GM13977 (cell line): ENCODE measurements at places on chromosomes 4 and X.

GRCh38 chr4:177555007-177555574 is 112.9 kb upstream of the AGA start:
- DNase-seq = peak; percentile 58

DNA sequence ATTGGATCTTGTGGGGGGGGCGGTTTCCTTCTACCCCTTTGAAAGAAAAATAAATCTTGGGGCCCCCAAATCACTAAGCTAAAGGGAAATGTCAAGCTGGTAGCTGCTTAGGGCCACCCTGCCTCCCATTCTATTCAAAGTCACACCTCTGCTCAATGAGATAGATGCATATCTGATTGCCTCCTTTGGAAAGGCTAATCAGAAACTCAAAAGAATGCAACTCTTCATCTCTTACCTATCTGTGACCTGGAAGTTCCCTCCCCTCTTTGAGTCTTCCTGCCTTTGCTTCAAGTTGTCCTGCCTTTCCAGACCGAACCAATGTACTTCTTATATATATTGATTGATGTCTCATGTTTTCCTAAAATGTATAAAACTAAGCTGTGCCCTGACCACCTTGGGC is 7.0 kb downstream of the C4orf51 start:
- DNase-seq = no peak

GRCh38 chrX:2498781-2499302 is 1.9 kb downstream of the DHRSX start:
- DNase-seq = peak; percentile 31

DNA sequence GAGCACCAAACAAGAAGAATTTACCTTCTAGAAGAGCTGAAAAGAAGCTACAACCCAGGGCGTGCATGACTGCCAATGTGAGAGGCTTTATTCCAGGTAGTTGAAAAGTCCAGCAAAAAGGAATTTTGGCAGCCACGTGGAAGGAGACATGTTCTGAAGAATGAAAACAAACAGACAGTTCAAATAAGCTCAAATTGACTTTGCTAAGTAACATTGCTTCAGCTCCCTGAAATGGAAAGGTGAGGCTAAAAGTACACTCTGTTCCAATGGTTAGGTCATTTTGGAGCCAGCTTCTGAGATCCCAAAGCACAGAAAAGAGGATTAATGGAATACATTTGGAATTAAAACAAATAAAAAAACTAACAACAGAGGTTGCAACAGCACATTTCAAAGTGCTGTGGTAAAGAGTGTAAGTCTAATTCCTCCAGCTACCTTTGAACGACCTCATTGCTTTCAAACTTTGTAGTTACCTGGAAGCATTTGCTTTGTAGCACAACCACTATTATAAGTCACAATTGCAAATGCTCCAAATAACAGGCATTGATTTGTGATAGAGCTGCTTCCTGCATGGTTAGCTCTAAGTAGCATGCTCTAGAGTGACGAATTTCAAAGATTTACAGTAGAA is 405.3 kb upstream of the EDA2R start:
- no peak for DNase-seq

- no peak for DNase-seq
These were observed 76.4 kb upstream of the HELT start for GRCh38 chr4:184941671-184942418.

GRCh38 chr4:7787067-7787466 is 152.6 kb downstream of the AFAP1 start:
- no peak for DNase-seq

- peak; percentile 54 for DNase-seq
These were observed 66.0 kb downstream of the UBE2K start for GRCh38 chr4:39763714-39764572.

DNA sequence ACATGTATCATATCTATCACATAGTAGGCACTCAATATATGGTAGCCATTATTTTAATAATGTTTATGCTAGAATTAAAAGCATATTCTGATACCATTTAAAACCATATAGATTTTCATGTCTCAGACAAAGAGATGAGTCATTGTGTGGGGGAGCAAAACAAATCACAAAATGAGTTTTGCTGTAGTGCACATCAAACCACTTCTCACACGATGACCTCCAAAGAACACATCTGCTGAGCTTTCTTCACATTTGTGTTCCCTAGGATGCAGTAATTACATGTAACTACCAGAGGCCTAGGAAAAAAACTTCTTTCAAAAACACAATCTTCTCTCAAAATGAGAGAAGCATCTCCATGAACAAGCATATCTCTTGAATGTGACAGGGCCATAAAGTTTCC is 56.1 kb upstream of the BRS3 start:
- DNase-seq = no peak

GRCh38 chr4:38470735-38471262 is 193.2 kb upstream of the KLF3 start:
- no peak for DNase-seq

DNA sequence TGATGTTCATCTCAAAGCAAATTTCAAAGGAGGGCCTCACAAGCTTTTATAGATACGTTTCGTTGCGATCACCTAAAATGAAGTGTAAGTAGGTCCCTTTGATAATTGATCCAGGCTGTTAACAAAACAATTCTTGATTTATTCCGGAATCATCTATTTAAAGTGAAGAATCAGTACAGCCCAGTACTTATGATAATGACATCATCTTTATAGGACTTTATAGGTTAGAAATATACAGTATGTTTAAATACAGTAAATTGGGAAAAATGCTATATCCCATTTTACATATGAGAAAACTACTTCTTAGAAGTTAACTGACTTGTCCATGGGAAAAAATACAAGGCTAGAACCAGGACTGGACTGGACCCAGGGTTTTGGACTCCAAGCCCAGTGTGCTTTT is 3.7 kb downstream of the PTCHD1 start:
- DNase-seq = no peak

- peak; percentile 3 for DNase-seq
These were observed 72.1 kb upstream of the ETNPPL start for GRCh38 chr4:108834835-108835384.

- DNase-seq = peak; percentile 14
These were observed 35.7 kb upstream of the INTS6L start for GRCh38 chrX:135484641-135485289.

DNA sequence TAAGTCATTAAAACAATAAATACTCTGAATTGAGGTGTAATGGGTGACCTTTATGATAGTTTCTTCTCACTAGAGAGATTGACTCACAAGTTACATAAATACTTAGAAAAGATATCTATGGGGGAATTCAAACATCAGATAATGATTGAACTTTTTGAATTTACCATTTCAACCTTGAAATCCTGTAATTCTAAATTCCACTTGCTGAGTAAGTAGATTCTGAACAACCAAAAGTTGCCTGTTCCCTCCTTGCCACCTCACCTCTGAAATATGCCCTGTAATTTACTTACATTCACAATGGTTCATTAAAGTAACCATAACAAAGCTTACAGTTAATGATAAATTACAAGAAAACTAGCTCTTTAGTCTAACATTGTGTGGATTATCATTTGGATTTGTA is 43.3 kb upstream of the SLC39A8 start:
- DNase-seq = no peak

DNA sequence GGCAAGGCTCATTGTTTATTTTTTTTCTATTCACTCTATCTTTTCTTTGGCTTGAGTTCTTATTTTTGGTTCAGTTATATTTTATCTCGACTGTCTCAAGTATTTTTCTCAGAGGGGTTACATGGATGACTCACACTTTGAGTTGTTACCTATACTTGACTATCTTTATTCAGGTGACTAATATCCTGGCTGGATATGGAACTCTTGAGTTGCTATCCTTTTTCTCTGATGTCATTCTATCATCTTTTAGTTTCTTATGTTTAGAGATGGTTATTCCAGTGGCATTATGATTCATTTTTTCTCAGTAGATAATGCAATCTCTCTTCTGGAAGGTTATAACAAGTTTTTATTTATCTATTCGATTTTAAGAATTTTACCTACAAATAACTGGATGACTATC is 117.9 kb downstream of the COX18 start:
- DNase-seq = no peak

GRCh38 chrX:7024850-7025249 is 122.7 kb upstream of the STS start:
- DNase-seq = no peak

DNA sequence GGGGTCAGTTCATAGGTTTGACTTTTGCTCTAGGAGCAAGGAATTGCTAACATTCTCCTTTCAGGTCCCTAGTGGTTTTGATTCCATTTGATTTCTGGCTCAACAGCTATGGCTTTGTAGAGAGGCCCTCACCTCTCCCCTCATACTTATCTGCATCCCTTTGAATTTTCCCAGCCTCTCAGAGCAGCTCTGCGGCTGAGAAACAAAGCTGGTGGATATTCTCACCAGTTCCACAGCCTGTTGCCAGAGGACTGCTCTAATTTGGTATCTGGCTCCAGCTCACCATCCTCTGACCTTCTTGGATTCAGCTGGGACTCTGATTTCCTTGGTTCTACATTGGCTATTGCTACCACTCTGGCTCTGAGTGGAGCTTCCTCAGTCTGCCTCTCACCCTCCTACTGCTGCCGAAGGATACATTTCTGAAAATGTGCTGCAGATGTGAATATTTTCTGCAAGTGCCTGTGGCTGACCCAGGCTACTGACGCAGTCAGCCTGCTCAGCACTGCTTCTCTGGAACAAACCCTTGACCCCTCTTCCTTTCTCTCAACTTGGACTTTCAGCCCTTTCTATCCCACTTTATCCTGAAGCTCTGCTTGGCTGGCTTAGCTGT is 110.9 kb upstream of the ENPEP start:
- no peak for DNase-seq

DNA sequence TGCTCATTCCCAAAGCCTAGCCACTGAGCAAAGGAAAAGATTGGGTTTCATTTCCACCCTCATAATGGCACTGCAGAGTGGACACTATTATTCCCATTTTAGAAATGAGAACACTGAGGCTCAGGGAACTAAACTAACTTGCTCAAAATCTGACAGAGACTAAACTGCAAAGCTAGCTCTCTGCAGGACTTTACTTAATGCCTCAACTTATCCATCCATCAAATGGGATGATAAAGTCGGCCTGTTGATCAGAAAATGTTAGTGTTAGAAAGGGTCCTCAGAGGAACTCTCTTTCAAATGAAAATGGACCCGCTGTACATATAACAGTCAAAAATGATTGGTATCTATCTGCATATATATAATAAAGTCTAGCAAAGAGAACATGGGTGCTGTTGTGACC is 186.8 kb downstream of the QDPR start:
- DNase-seq = no peak

GRCh38 chrX:68846536-68846935 is 17.7 kb downstream of the EFNB1 start:
- no peak for DNase-seq

- no peak for DNase-seq
These were observed 247.3 kb downstream of the SPATA18 start for GRCh38 chr4:52298444-52298843.

DNA sequence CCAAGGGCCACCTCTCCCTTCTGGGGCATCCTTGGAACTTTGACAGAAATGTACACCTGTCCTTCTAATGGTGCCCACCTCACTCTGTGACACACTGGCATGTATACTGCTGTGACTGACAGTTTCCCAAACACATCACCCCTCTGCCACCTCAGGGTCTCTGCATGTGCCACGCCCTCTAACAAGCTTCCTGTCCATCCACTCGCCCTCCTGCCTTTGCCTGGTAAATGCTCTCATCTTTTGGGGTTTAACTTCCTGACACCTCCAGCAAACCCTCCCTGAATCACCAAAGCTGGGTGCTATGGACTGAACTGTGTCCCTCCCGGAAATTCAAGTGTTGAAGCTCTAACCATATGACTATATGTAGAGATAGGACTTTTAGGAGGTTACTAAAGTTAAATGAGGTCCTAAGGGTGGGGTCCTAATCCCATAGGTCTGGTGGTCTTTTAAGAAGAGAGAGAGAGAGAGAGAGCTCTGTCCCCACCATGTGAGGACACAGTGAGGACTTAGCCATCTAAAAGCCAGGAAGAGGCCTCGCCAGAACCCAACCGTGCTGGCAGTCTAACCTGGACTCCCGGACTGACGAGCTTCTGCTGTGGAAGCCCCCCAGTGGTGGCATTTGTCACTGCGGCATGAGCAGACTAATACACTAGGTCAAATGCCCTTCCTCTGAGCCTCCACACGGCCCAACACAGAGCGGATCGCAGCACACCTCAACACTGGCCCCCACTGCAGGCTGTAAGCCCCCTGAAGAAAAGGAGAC is 95.6 kb downstream of the AFAP1 start:
- DNase-seq = peak; percentile 73

DNA sequence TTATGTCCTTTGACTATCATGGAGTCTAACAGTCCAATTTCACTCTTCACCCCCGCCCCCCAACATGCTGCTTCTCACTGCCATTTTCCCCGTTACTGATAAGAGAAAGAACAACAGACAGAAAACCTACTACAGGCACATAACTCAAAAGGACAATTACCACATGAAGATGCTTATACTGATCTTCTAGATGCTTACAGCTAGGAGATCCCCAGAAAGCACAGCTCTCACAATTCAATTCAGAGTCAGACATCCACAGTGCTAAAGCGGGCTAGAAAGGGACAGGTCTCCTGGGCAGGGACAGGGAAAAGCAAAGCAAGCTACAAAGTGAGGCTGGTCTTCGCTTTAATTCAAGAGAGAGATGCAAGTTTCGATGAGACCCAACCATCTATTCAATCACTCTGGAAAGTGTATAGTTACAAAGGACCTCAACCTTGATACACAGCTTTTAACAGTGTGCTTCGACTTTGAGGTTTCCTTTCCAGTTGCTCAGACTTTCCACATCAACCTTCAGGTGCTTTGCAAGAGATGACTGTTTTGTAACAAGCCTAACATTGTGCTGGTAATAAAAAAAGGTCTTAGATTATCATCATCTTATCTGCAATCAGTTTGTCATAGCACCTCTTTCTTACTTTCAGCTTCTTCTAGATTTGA is 60.9 kb downstream of the LEF1 start:
- DNase-seq = no peak
